ENCODE measurements at places on chromosomes 5 and 9.

GRCh38 chr5:132203464-132203818 lies 24.2 kb downstream of the P4HA2 start:
- no peak for DNase-seq

DNA sequence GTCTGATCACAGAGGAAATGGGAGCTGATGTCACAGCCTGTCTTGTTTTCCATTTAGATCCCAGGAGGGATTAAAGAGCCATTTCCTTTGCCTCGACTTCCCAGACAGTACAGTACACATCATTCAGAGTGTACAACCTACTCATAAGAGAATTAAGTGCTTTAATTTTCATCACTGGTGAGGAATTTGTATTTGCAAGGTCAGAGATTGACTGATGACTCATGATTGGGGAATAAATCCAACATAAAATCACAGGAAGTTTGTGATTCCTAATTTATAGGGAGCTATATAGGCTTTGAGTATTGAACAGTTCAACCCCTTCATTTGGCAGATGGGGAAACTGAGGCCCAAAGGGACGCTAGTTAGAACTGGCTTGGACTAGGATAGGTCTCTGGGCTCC lies 4.1 kb upstream of the TOMM5 start:
- DNase-seq, result no peak

- peak; percentile 99 for DNase-seq
Measured at GRCh38 chr5:88826646-88827585, 56.1 kb downstream of the MEF2C start.

- peak; percentile 35 for DNase-seq
Measured at GRCh38 chr5:128199104-128199503, 115.5 kb downstream of the SLC12A2 start.

DNA sequence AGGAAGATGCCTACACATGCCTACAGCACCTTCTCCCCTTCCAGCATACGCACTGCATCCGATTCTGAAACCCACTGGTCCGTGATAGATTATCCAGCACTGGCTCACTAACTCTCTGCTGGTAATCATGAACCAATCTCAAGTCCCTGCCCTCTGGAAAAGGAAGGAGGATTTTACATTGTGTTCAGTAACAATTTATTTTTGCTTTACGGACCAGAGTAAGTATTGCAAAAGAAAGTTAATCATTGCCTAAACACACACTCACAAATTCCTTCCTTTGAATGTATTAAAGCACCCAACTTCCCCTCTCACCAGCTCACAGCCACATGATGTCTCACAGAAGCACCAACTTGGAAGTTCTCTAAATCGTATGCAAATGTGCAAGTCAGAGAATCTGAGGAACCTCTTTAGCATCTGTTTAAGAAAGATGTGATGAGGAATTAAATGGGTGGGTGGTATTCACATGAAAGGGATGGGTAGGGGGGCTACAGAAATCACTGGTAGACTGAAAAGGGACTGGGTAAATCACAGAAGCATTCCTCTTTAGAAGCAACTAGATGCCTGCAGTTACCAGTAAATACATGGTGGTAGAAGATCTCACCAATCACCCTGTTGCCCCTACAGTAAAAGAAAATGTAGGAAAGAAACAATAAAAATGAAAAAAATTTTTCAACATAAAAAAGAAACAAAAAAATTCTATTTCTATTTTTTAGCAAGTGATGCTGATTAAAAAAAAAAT lies 8.4 kb downstream of the GNAQ start:
- DNase-seq, result no peak

GRCh38 chr5:23977365-23977764 lies 470.0 kb downstream of the PRDM9 start:
- no peak for DNase-seq

DNA sequence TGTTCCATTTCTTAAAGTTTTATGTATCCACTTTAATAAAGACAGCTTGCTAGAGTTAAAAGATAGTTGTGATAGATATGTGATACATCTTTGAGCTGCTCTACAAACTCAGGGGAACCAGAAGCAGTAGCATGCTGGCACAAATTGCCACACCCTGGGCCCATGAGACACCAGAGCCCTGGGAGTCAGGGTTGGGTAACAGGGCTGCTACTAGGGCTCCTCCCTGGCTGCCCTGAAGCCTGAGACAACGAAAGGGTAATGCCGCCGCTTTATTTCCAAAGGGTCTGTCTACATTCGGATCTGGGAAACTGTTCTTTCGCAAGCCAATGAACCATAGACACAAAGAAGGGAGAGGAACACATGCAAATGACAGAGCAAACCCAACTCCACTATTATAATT lies 29.2 kb downstream of the PTPN3 start:
- no peak for DNase-seq

- no peak for DNase-seq
Measured at GRCh38 chr5:17336054-17336453, 118.6 kb downstream of the BASP1 start.

- DNase-seq, result no peak
Measured at GRCh38 chr5:470961-471749, 28.2 kb downstream of the EXOC3 start.

DNA sequence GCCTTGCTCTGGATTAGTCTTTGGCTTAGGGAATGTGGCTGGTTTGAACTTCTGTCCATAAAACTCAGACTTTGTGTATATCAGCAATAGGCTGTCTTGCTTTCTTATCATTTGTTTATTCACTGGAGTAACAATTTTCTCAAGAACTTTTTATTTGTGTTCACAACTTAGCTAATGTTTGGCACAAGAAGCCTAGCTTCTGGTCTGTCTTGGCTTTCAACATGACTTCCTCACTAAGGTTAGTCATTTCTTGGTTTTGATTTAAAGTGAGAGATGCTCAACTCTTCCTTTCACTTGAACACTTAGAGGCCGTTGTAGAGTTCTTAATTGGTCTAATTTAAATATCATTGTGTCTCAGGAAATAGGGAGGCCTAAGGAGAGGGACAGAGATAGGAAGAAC lies 4.9 kb downstream of the FBXO38 start:
- DNase-seq, result no peak

DNA sequence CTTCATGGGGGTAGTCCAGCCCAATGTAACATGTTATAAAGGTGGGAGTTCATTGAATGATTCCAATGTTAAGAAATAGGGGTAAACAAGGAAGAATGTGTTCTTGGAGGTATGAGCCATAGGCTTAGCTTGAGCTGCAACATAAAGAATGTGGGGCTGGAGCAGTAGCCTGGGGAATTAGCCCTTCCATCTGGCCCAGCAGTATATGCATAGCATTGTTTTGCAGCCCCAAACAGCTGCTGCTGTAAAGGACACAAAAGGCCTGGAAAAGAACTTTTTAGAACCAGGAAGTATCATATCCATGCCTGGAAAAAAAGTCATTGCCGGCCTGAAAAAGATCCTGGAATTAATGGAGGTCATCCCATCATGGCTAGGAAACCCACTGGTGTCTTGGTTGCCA lies 55.8 kb upstream of the SMARCA2 start:
- no peak for DNase-seq

DNA sequence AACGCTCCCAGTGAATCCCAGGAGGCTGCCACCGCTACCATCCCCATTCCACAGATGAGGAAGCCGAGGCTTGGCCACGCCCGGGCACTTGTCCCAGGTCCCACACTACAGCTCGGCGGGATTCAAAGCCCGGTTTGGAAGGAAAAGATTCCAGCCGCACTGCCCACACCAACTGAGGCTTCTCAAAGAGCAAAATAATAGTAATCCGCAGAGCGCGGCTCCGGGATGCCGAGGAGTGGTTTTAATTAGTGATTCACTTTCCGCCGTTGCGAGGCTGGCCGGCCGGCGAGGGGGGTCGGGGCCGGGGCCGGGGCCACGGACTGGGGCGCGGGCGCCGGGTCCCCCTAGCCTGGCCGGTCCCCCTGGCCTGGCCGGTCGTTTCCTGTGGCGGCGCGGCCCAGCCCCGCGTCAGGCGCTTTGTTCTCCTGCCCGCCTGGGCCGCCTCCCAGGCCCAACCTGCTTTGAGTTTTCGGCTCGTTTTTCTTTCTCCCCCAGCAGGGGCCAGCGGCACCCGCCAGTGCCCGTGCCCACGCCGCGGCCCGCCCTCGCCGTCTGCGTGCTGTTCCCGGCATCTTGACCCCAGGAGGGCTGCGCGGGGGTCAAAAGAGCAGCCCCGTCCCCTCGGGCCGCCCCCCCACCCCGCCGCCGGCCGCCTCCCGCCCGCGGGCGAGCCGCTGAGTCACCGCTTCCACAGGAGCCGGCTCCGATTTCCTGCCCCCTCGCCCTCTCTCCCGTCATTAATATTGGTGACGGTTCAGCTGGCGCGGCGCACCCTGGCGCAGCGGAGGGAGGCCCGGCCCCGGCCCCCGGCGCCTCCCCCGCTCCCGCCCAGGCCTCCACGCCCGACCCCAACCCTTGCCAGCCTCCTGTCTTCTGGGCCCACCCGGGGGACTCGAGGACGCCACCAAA lies 31.2 kb downstream of the FGF18 start:
- DNase-seq, result no peak
